DMS79 (cell line): ENCODE measurements at places on chromosomes 6 and 20.
A peak's percentile ranks its signal among the peaks of the same experiment; 100 is the strongest.

DNA sequence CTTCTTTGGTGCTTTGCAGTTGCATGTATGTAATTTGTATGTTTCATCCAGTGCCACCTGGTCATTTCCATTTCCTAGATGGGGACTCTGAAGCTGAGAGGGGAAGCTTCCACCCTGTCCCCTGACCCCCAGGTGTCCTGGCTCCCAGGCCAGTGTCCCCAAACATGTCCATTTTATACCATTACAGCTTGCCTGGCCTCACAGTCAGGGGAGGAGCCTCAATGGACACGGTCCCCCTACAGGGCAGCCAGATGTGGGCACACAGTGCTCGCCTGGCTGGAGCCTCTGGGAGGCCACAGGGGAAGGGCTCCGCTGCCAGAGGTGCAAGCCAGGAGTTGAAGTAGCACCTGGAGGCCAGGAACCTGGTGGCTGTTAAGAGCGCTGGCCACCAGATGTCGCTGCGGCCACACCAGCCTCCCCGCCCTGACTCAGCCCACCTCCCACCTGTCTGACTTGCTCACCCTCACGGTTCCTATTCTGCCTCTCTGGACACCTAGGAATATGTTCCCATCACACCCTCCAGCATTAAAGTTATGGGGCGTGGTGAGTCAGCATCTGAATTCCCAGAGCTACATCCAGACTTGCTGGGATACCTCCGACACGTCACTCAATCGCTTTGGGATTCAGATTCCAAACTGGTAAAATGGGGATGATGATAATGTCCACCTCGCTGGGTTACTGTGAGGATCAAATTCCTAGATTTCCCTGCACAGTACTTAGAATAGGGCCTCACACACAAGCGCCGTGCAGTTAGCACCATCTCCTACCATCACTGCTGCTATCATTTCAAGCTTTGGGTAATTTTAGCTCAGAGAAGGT, 107.4 kb downstream of the SULF2 start:
- peak; percentile 1 for DNase-seq

DNA sequence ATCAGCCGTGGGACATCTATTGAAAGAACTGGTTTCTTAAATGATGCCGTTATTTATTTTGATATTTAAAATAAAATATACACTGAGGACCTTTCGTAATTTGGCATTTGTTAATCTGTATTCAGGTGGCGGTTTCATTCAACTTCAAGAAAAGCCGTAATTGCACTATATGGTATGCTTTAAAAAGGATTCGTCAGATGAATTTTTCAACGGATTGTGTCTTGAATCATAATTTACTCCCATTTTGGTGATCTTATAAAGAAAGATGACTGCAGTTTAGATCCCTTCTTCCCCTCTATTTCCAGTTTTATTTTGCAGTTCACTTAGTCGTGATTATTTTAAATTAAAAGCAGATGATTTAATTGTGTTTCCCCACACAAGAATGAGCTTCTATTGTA, 761 bp downstream of the KLHL32 start:
- no peak for DNase-seq

DNA sequence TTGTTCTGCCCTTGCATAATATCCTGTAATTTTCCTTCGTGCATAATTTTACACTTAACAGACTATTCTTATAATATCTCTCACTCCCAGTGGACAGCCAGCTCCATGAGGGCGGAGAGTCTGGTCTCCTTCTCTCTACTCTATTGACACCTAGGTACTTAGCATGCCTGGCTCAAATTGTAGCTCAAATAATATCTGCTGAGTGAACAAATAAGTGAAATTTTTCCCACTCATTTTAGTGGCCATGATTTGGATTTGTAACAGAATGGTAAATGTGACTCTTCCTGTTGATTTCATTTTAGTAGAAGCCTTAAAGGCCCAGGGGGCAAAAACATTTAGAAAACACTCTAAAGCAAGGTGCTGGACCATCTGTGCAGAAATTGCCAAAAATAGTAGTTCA, 7.8 kb upstream of the DOK5 start:
- DNase-seq: no peak

DNA sequence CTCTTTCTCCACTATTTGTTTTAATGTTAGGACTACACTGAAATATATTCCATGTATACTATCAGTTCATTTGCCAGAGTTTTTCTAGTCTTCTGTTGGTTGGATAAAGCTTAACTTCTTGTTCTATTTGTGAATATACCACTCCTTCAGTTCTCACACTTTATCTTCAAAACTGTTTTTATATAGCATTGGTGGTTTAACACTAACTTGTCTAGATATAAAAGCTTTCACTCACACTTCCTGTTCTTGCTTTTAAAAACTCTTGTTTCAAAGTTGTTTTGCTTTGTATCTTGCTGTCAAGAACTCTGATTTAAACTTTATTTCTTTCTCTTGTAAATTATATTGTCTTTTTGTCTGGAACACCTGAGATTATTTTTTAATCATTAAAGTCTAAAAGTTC, 226.8 kb upstream of the TENT5A start:
- DNase-seq: no peak

GRCh38 chr6:4883298-4883697, 107.1 kb downstream of the CDYL start:
- DNase-seq: peak; percentile 63
